ENCODE measurements at places on chromosomes 7 and 10.

GRCh38 chr7:108282427-108282996 lies 152.4 kb upstream of the LAMB4 start:
- no peak for DNase-seq

- no peak for DNase-seq
Measured at GRCh38 chr10:63264617-63265221, 131.6 kb downstream of the NRBF2 start.

DNA sequence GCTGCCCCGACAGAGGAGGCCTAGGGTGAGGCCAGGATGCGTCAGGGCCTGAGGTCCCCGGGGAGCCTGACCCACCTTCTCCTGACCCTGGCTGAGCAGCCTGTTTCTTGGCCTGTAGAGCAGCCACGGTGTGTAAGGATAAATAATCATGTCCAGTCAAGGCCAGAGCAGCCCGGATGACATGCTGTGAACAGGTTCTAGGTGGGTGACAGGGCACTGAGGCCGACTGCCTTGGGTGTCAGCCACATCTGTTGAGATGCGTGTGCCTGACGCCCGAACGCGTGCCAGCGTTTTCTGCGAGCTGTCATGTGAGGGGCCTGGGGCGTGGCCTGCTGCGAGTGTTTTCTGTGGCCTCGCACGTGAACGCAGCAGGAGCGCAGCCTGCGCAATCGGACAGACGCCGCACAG lies 118.3 kb downstream of the FAM53B start:
- DNase-seq = no peak

- no peak for DNase-seq
Measured at GRCh38 chr10:93006435-93007039, 54.1 kb upstream of the CYP26C1 start.

DNA sequence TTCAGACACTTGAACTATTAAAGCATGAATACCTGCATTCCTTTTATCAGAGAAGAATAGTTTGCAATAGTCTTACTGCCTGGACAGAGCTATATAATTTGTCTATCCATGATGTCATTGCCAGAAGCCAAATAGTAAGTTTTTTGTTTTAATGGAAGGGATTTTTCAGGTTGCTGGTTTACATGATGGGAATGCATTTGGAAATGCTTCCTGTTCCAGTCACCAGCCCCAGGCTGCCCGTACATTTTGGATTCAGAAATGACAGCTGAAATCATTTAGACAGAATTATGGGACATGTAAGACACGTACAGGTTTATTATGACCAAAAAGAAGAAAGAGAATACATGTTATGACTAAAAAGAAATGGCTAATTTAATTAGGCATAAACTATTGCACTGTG lies 293.1 kb downstream of the CDK14 start:
- DNase-seq = no peak

DNA sequence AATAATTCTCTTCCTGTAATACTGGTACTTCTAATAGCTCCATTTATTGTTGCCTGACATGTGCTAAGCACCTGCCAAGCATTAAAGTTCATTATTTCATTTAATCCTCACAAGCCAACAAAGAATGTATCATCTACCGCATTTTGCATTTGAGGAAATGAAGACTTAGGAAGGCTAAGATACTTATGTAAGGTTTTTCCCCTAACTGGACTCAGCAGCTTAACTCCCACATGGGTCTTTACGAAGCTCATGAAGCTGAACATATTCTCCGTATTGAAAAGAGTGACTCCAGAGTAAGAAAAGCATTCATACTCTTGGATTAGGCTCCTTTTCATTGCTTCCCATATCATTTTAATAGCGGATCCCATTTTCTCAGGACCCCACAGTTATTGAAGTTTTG lies 155.7 kb upstream of the TMEM72 start:
- DNase-seq = no peak

GRCh38 chr7:93279541-93279940 lies 47.4 kb downstream of the VPS50 start:
- no peak for DNase-seq

GRCh38 chr7:42730586-42730985 lies 181.3 kb downstream of the C7orf25 start:
- DNase-seq = no peak

GRCh38 chr10:83582407-83583095 lies 556.8 kb upstream of the GHITM start:
- DNase-seq = no peak

DNA sequence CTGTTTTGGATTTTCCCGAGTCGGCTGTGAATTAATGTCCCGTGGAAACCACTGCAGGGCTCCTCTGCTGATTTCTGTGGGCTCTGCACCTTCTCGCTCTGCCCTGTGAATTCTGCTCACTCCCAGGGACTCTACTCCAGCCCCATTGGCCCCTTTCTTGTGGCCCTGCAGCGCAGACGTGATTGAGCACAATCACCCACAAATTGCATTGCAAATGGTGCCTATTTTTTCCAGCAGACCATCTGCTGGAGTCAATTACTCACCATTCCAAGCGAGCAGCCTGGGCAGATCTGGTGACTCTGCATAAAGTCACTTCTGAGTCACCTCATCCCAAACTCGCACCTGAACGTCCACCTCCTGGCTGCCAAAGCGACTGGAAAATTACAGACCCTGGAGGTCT lies 235.8 kb downstream of the PAXIP1 start:
- DNase-seq = no peak

GRCh38 chr7:156166692-156167416 lies 354.6 kb upstream of the SHH start:
- DNase-seq = no peak

GRCh38 chr10:69569396-69569934 lies 3.8 kb downstream of the NEUROG3 start:
- DNase-seq = no peak

GRCh38 chr10:103096130-103096529 lies 96.9 kb downstream of the NT5C2 start:
- DNase-seq = no peak

- DNase-seq = no peak
Measured at GRCh38 chr7:48173313-48173712, 2.1 kb downstream of the ABCA13 start.

- no peak for DNase-seq
Measured at GRCh38 chr10:126301701-126302475, 86.4 kb downstream of the ADAM12 start.

GRCh38 chr7:138570715-138571114 lies 110.7 kb downstream of the TRIM24 start:
- DNase-seq = no peak
